Stromal cell of bone marrow (primary cell): ENCODE measurements at places on chromosomes 1 and 21.

- no peak for DNase-seq
Observed at GRCh38 chr1:85599076-85599491, 18.5 kb downstream of the CCN1 start.

DNA sequence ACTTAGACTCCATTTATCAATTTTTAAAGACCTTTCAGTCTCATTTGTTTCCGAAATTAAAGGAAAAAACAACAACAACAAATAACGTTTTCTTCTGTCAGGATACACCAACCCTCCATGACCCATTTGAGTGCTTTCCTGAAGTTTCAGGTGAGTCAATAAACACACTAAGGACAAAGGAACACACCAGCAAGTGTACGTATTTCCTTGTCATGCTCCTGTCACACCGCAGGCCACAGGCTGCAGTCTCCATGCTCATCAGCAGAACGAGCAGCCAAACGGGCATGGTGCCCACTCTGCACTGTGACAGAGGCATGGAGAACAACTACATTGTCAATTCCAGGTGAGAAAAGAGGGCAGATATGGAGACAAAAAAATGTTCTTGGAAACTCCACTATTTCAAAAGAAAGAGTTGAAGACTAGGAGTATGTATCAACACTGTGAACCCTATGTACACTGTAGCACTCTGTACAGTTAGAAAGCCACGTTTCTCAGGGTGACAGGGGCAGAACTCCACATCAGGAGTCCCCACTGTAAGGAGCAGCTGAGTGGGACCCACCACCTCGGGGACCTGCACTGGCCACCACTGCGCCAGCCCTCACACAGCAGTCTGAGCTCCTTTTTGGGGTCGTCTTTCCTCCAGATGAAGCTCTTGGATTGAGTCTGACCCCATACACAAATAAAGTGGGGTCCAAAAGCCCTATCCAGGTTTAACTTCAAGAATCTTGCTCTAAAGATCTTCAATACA lies 2.6 kb downstream of the PTTG1IP start:
- no peak for DNase-seq

- no peak for DNase-seq
Observed at GRCh38 chr1:227428803-227429202, 110.5 kb upstream of the CDC42BPA start.

GRCh38 chr1:209743145-209743482 lies 12.7 kb upstream of the TRAF3IP3 start:
- DNase-seq = peak; percentile 96

GRCh38 chr1:164611754-164612642 lies 53.0 kb downstream of the PBX1 start:
- no peak for DNase-seq

DNA sequence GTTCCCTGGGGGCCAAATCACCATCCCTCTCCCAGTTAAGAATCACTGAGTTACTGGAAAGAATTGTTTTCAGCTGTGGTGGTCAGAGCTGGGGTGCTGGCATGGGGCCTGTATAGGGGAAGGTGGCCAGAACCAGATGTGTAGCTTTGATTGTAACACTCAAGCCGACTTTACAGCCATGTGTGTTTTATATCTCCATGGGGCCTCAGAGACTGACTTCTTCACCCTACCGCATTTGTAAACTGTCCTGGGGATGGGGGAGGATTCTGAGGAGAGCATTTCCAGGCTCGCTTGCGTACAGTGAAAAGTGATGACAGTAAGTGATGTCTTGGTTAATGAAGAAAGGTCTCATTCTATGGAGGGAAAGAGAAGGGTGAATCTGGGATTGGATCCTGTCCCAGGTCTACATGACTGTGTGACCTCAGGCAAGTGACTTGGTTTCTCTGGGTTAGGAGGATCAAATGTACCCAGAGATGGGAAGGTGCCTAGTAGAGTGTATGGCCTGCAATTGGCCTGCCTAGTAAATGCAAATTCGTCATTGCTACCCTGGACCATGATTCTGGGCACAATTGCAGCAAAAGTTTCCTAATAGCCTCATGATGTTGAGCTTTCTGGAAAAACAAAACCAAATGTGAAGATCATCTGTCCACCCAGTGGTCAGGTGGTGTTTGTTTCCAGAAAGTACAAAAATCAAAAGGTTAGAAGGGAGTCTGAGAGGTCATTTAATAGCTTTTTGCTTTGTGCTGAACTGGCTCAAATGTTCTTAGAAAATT lies 49.7 kb upstream of the RCC2 start:
- DNase-seq = peak; percentile 36

DNA sequence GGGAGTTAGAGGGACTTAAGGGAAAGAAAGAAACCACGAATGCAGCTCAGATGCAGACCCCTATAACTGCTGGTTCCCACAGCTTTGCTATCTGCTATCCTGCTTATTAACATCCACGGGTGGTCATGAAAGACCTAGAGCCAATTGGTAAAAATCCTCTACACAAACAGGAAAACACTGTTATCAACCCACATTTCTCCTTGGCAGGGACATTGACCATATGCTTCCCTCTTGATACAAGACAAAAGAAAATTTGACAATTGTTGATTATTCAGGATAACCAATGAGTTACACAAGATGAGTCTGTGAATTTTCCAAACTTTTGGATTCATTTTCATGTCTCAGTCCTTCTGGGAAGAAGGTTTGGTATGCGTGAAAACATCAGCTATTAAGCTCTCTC lies 90.4 kb downstream of the TIAM1 start:
- no peak for DNase-seq

- DNase-seq = no peak
Observed at GRCh38 chr1:234500269-234500668, 21.3 kb upstream of the TARBP1 start.

- no peak for DNase-seq
Observed at GRCh38 chr1:30908696-30909364, at the start of gene SDC3. Gene SDC3, minus strand, starts transcription at chr1:30908758. Its CDS starts 172 bp downstream, at chr1:30908586.

DNA sequence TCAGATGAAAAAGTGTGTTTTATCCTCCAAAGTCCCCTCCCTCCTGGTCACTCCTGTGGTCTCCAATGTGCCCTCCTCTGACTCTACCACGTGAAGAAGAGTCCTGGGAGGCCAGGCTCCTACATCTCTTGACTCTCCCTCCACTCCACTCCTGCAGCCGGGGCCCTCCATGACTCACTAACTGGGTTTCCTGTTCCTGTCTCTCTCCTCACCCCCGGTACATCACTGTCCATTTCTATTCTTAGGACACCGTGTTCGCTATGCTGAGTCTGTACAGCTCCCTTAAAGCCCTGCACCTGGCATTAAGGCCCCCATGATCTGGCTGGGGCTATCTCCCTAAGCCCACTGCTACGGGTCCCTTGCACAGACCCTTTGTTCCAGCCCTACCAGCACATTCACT lies 93.4 kb downstream of the BCAR3 start:
- DNase-seq = no peak

DNA sequence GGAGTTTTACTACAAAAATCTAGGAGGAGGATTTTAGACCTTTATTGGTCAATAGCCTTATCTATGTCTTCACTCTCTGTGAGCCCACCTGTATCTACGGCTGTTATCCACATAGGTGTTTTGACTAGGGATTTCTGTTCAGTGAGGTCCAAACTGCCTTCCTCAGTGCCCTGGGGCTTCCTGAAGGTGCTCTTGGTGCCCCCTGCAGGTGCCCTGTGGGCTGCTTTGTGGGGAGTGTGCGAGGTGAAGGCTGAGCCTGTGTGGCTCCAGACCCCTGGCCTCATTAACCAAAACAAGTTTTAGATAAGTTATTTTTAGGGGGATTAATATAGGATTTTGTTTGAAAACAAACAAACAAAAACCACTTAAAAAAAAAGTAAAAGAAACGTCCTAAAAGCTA lies 122.5 kb downstream of the KIF26B start:
- DNase-seq = no peak
